ENCODE measurements at places on chromosomes 1 and 21.

DNA sequence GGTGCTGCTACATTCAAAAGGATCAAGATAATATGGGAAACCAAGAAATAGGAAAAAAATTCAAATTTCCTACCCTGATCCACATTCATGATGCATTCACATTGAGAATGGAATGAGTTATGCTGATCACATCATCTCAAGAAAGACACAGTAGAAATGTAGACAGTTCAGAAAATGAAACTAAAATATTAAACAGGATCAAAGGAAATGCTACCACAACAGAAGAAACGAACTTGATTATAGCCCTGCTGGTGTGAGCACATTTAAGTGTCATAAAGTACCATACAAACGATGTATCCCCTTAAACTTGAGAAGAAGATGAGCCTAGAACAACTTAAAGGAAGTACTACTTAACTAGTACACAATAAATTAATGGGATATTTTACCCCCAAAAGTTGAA, 21.3 kb downstream of the SYDE2 start:
- DNase-seq = peak; percentile 10

DNA sequence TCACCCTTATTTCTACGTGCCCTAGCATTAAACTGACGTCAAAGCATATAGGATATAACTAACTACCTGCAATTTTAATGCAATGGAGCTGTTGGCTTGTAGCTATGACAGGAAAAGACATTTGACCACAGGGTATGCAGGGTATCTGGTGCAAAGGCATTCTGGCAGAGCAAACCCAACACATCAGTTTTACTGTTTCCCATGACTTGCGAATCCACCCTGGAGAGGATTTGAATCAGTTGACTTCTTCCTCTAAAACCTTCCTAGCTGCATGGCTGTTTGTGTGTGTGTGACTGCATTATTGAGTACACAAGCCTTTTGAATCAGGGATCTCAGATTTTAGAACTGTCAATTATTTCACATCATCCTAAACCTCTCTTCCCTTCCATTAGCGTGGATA, 41.7 kb upstream of the SYT14 start:
- DNase-seq = no peak

DNA sequence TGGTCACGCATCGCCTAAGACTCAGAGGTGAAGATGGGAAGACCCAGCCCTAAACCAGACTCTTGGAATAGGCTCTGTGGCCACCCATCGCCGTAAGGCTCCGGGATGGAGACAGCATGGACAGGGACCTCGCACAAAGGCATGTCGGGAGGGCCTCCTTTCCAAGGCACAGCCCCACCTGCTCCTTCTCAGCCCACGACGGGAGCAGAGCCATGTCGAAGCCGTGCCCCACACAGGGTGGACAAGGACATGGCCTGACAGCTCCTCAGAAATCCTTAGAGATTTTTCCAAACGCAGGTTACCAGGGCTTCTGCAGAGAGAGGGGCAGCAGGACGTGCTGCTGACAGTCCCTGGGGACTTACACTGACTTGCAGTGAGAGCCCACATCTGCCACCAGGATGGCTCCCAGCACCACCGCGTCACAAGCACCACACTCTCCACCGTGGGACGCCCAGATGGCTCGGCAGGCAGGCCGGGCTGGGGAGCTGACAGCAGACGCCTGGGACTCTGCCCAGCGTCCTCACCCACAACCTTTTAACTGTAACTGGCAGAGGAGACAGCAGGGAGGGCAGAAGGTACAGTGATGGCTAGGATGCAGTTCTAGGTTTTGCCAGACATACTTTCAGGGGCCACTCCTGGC, 12.0 kb downstream of the SSU72 start:
- no peak for DNase-seq

- DNase-seq = no peak
Observed at GRCh38 chr1:160062230-160062532, 7.8 kb downstream of the KCNJ10 start.

DNA sequence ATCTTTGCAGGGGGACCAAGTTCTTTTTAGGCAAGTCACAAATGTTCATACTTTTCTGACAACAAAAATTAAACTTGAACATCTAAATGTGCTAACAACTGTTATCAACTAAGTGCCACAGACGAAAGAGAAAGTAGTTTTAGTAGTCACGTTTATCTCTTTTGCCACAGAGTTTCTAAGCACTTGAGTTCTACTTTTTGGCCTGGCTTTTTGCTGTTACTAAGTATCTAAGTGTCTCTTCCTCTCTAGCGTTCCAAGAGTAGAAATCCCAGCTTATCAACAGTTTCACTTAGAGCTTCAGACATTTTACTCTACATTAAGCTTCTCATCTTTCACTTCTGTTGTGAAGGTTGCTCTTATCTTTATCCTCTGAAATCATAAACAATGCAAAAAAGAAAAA, 34.2 kb downstream of the GATAD2B start:
- peak; percentile 7 for DNase-seq

GRCh38 chr1:167401260-167401873, 117.0 kb downstream of the CD247 start:
- DNase-seq = peak; percentile 62

DNA sequence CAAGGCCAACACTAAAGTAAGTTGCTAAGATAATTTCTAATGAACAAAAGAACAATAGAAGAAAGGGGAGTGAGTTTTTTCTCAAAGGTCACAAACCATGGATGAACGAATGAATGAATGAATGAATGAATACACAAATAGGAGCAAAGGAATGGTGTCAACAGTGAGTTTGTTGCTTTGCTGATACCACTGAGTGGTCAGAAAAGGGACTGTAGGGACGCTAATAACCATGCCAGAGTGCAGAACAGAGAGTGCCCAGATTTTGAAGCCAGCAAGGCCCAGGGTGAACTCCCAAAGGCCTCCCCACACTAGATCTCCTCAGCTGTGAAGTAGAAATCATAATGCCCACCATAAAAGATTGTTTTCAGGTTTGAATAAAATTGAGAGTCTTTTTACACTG, 15.9 kb downstream of the CD58 start:
- DNase-seq = no peak

DNA sequence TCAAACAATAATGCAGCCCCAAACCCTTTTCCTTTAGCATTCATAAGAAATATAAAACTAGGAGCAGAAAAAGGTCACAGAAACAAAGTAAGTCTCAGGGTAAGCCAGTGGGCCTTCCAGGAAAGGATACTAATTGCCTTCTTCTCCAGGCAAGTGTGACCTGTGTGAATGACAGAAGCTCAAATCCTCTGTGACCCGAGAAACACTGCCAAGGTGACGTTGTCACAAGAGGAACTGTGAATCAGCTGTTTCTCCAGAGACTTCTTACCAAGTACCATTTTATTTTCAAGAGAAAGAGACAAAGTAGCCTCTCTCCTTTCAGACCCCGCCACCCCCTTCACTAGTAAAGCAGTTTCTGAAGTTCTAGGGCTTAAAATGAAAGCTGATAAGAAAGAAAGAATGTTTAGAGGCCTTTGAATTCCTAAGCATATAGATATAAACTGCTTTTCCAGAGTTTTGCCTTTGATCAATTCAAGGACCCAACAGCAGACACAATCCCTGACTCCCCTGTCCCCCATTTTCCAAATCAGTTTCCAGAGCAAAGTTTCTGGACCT, 155.6 kb downstream of the NUF2 start:
- no peak for DNase-seq

Measured in activated CD4-positive, alpha-beta T cell treated with anti-CD3 and anti-CD28 coated beads, Interleukin-2, Interleukin-6, amounts not matched to agents 100 ng/mL and 50 ng/mL, durations not matched to agents 16 hours and 8 hours (primary cell).